Lower leg skin (tissue), 4 donors: ENCODE measurements at places on chromosomes 2 and 18.

GRCh38 chr2:190216829-190217228, 102.8 kb downstream of the HIBCH start:
- peak; percentile 16 for DNase-seq

DNA sequence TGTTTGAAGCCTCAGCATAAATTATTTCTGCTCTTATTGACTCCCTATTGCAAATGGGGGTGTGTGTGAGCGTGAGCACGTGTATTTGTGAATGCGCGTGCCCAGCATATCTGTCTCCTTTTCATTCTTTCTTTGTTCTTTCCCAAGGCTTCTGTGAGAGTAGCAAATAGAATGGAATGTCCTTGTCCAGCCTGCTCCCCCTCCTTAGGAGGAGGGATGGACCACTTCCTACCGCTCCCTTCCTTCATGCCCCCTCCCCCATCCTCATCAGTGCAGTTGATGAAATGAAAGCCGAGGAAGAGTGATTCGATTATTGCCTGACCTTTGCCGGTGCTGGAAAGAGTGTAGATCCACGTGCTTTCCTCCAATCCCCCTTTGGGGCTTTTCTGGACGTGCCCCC, 102.0 kb downstream of the CPO start:
- DNase-seq, result no peak

DNA sequence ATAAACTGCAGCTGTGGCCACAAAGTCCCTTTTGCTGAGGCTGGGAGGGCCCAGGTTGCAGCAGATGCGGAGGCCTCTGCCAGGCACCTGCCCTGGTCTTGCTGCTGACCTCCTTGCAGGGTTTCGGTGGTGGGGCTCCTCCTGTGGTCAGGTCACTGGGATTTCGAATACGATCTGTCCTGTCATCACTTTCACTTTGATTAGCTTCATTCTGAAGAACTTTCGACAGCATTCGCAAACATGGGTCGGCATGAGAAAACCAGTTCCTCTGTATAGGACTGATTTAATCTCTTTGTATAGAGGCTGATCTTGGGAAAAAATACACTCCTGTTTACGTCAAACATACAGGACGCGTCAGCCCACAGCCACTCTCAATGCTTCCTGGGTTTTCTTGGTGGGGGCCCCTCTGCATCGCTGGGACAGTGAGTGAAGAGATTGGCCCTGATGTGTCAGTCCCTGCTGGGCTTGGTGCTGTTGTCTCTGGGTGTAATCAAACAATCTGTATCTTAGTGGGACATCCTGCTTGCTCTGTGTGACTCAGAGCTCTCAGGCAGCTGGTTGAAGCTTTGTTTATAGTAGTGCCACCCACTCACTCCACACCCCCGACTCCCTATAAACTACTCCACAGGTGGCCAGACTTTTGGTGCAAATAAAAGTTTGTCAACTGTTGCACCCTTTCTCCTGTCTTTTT, 209.4 kb upstream of the CXCR4 start:
- DNase-seq, result no peak

GRCh38 chr2:168851674-168852320, 38.4 kb downstream of the SPC25 start:
- DNase-seq, result no peak

- DNase-seq, result peak; percentile 93
Measured at GRCh38 chr2:54599914-54600313, 123.5 kb upstream of the EML6 start.

GRCh38 chr2:231709636-231709980, 1.3 kb downstream of the PTMA start:
- peak; percentile 93 for DNase-seq

GRCh38 chr2:224941960-224942359, 100.3 kb downstream of the DOCK10 start:
- DNase-seq, result no peak

GRCh38 chr18:44130376-44130942, 550.2 kb upstream of the SETBP1 start:
- DNase-seq, result no peak

DNA sequence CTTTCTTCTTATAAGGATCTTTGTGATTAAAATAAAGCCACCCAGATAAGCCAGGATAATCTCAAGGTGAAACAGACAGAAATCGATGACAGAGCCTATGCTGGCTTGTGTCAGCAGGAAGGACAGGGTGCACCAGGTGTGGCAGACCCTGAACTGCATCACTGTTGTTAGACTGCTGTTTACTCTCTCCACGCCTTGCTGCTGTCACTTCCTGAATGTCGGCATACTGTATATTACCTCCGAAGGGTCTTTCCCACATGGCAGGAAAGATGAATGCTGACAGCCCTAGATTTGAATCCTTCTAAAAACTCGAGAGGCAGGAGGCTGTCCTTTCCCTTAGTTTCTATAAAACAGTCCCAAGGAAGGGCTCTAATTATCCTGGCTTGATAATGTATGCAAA, 18.9 kb upstream of the TMEM163 start:
- no peak for DNase-seq

DNA sequence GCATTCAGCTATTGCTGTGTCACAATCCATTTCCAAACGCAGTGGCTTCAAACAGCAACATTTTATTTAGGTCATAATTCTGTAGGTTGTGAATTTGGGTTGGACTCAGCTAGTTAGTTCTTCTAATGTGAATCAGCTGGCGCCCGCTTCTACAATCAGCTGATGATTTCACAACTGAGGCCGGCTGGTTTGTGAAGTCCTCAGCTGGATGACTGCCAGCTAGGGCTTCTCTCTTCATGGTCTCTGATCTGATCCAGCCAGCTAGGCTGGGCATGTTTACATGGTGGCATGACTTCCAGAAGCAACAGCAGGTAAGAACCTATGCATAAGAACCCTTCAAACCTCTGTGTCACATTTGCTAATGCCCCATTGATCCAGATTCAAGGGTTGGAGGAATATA, 172.0 kb downstream of the SLC4A10 start:
- peak; percentile 88 for DNase-seq

DNA sequence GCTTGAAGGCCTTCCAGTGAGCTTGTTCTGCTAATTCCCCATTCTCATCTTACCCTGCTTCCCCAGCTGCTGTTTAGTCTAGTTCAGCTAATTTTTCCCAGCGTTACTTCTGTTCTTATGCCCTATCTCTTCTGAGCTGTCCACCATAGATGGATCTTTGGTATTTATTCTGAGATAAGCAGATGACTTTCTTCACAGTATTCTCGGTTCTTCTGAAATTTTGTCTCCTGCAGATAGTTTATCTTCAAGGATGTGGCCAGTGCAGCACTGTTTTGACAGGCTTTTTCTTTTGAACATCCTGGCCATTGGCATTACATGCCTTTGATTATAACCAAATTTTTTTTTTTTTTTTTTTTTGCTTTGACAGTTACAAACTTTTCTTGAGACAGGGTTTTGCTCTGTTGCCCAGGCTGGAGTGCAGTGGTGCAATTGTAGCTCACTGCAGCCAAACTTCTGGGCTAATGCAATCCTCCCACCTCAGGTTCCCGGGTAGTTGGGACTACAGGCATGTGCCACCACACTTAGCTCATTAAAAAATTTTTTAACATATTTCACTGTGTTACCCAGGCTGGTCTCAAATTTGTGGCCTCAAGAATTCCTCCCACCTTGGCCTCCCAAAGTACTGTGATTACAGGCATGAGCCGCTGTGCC, 134.2 kb downstream of the WDSUB1 start:
- no peak for DNase-seq

- no peak for DNase-seq
Measured at GRCh38 chr2:151904807-151905206, 76.6 kb upstream of the ARL5A start.

DNA sequence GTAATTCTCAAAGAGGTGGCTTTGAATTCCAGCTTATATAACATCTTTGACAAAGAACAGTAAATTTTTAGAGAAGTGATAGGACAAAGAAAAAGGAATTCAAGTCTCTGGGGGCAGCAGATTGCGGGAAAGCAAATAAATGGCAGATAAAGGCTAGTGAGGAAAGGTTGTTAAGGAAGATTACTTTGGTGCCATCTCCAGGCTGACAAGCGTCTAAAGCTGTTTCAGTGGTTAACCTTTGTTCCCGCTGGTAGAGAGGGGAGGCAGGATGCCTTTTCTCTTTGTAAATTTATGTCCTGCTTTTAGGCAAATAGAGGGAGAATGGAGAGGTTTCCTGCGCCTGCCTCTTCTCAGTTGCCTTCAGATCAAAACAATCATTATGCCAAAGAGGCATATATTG, 431.2 kb upstream of the CHST9 start:
- no peak for DNase-seq

- DNase-seq, result no peak
Measured at GRCh38 chr18:59848002-59848401, 51.8 kb upstream of the PMAIP1 start.

GRCh38 chr2:39845460-39846146, 66.5 kb upstream of the THUMPD2 start:
- DNase-seq, result no peak

DNA sequence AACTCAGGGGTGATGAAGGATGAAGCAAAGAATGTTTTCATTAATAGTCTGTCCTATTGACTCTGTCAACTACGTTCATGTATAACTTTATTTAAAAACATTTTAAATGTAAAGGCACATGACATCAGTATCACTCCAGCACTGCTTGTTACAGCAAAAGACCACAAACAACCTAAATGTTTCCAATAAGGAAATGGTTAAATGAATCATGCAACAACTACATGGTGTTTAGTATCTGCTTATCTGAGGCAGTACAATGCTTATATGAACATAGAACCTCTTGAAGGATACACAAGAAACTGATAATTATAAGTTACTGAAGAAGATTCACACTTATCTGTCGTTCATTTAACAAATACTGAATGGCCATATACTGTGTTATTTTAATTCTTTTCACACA, 8.4 kb downstream of the BARD1 start:
- no peak for DNase-seq

DNA sequence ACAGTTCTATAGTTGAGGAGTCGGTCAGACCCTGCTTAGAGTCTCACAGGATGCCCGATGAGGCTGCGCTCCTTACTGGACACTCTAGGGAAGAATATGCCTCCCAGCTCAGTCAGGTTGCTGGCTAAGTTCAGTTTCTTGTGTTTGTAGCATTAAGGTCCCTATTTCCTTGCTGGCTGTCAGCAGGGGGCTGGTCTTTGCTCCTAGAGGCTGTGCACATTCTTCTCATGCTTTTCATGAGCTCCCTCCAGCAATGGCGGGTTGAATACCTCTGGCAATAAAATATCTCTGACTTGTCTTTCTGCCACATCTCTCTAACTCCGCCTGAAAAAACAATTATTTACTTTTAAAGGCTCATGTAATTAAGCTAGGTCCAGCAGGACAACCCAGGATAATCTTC, 79.4 kb upstream of the DNAJC10 start:
- DNase-seq, result no peak

- DNase-seq, result no peak
Measured at GRCh38 chr18:73563901-73564472, 583.6 kb downstream of the FBXO15 start.

- no peak for DNase-seq
Measured at GRCh38 chr18:23629444-23629946, 33.2 kb downstream of the ANKRD29 start.

- DNase-seq, result no peak
Measured at GRCh38 chr2:231391981-231392380, 3.5 kb upstream of the B3GNT7 start.

- no peak for DNase-seq
Measured at GRCh38 chr18:45161850-45162249, 453.4 kb upstream of the SLC14A2 start.
